ENCODE measurements at places on chromosomes 2 and 18.

DNA sequence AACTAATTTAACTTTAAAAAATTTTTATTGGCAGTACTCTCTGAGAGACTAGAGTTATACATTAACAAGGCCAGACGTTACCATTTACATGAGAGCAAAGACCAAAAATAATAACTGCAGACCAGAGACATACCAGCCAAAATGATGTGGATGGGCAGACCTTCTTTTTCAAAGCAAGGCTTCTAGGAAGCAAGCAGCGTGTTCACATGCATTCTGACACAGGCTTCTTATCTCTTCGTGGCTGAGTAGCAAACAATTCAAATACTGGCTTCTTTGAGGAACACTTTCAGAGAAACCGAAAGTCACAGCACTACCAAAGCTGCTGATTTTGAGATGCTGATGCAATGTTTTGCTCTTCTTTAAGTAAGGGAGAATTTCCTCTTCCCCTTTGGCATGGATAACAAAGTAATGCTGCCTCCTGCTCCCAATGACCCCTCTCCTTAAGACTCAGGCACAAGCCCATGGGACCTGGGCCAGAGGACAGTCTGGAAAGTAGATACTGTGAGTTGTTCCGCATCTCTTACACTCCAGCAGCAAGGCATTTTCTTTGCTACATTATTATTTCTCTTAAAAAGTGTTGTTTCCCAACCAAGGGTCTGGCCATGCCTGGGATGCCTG, 181.9 kb downstream of the MREG start:
- DNase-seq: no peak

GRCh38 chr2:96161898-96162297, 16.7 kb upstream of the DUSP2 start:
- no peak for DNase-seq

DNA sequence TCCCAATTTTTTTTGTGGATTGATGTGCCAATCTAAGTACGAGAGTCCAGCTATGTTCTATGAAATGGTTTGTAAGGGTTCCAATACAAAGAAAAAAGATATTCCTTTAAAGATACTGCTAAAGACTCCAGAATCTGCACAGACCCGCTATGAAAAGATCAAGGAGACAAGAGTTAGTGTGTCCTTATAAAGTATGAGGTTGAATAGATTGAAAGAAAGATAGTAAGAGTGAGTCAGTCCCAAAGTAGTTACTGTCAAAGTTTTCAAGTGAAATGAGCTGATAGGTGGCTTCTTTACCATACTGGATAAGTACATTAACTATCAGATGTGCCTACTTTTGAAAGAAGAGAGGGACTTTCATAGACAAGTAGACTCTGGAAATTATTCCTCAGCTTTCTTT, 17.9 kb upstream of the EHBP1 start:
- DNase-seq: no peak

GRCh38 chr18:10022365-10022764, 108.5 kb downstream of the VAPA start:
- no peak for DNase-seq

GRCh38 chr2:12081481-12082210, 335.2 kb downstream of the LPIN1 start:
- DNase-seq: no peak

- no peak for DNase-seq
Measured at GRCh38 chr2:205738117-205738968, 56.0 kb downstream of the NRP2 start.
